ENCODE measurements at places on chromosomes 12 and 14.

- DNase-seq = no peak
These were observed 1.6 kb upstream of the C1S start for GRCh38 chr12:7058850-7059395.

DNA sequence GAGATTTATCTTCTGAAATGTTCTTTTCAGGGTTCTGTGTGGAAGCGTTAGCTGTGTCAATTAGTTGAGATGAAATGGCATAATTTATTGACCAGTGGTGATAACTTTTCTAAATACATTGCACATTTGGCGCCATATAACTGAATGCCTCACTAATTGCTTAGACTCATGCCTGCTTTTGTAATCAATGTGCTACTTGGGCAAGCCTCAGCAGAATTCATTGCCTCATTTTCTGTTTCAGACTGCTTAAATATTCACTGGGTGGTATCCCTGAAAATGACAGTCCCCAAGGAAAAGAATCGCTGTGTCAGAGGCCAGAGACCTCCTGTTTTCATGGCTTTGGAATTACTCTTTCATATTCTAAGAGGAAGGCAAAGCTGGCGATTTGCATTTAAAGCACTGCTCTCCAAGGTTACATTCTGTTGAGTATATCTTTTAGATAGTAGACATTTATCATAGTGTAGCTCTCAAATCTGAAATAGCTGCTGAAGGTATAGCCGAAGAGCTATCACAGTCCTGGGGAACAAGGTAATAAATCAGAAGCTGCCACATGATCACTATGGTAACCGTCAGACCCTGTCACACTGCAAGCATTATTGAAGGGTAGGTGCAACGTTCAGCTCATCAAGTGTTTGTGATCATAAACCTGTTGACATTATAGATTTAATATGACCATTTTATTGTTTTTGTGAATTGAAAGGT is 297.3 kb upstream of the E2F7 start:
- DNase-seq = no peak

GRCh38 chr14:50061664-50062437 is 54.5 kb downstream of the VCPKMT start:
- no peak for DNase-seq

DNA sequence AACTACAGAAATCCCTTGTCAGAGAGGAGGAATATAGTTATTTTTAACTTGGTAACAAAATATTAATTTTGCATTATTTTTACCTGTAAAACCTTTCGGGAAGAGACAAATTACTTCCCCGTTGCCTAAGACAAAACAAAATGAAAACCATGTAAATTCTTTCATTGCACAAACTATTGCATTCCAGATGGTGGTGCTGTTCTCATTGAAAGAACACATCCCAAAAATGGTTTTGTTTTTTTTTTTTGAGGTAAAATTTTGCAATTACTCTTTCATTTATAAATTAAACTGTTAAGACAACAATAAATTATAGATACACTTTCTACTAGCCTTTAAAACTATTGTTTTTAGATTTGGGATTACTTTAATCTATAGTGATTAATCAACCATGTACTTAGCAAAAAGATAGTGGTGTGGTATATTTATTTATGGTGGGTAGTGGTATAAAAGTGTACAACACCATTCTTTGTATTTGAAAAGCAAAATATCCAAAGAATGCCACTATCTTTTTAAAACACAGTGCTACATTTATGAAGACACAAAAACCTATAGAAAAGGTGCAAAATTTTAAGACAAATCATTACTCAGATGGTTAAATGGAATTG is 115.5 kb downstream of the SLC38A1 start:
- DNase-seq = no peak

DNA sequence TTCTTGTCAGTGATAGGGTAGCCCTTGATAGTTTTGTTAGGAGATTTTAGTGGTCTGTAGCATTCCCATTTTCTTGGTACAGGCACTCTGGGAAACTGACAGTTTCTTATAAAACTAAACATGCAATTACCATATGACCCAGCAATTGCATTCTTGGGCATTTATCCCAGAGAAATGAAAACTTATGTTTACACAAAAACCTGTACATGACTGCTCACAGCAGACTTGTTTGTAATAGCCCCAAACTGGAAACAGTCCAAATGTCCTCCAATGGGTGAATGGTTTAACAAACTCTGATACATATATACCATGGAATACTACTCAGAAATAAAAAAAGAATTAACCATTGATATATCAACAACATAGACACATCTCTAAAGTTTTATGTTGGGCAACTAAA is 75.5 kb downstream of the BORCS5 start:
- DNase-seq = no peak

DNA sequence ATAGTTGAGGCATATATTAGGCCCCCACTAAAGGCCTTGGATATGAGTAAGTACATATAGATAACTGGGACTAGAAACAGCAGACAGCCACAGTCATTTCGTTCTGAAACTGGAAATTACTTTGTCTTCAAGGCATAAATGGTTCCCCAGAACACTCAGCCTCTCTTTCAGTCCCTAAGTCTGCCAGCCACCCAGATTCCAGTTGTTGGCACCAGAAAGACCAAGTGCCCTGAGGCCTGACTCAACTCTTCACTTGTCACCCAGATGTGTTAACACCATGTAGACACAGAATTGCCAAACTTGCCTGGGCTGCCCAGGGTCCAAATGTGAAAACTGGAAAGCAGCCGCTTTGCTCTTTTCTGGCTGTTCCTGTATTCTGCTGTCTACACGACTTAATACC is 3.0 kb upstream of the LGALS3 start:
- DNase-seq = no peak
